ENCODE measurements at places on chromosomes 7 and 10.
A peak's percentile ranks its signal among the peaks of the same experiment; 100 is the strongest.

- DNase-seq, result no peak
These were observed 197.4 kb downstream of the SEMA3E start for GRCh38 chr7:83451501-83452045.

- no peak for DNase-seq
These were observed 37.8 kb downstream of the NKX6-2 start for GRCh38 chr10:132748135-132748534.

GRCh38 chr10:69474742-69475432 is 23.6 kb downstream of the TSPAN15 start:
- no peak for DNase-seq

DNA sequence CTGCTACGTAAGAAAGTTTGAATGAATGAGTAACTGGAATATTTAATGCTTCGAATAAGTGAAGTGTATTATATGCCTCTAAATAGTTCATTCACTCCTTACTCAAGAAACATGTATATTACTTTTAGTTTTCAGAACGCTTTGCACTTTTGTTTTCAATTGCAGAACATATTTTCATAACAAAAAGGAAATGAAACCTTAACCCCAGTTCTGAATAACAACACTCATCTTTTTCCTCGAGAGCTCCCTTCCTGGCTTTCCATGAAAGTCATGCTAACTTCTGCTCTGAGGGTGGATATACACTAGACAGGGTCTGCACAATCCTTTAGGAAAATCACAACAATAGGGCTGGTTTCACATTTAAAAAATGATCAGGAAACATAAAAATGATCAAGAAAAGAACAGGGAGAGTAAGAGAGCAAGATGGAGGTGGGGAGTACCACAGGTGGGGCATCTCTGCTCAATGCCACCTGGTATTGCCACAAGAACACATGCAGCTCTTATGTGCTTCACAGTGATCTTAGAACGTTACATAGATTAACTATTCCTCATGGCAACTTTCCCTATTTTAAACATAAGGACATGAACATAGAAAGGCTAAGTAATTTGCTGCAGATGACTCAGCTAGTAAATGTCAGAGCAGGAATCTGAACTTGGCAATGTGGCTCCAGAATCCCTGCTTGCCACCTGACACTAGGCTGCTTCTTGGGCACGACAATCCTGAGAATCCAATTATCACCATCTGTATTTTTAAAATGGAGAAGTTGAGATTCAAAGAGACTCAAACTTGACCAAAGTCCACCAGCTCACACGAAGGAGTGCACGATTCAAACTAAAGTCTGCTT is 219.5 kb upstream of the AOAH start:
- DNase-seq, result no peak

GRCh38 chr7:30206942-30207341 is 72.2 kb downstream of the MTURN start:
- DNase-seq, result no peak

GRCh38 chr10:119313644-119314043 is 106.3 kb downstream of the GRK5 start:
- peak; percentile 25 for DNase-seq

DNA sequence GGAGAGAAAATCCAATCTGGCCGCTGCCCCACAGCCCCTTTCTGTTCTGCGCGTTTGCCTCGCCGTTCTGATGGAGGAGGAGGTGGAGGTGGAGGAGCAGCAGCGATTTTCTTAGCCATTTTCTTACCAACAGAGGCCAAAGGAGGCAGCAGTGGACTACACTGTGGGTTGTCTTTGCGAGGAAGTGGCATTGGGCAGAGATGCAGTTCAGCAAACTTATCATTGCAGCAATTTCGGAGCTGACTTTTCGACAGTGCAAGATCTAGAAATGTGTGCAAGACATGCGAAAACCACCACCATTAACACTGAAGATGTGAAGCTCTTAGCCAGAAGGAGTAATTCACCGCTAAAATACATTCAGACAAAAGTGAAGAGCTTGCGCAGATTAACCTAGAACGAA is 1.9 kb upstream of the ARL4A start:
- no peak for DNase-seq

DNA sequence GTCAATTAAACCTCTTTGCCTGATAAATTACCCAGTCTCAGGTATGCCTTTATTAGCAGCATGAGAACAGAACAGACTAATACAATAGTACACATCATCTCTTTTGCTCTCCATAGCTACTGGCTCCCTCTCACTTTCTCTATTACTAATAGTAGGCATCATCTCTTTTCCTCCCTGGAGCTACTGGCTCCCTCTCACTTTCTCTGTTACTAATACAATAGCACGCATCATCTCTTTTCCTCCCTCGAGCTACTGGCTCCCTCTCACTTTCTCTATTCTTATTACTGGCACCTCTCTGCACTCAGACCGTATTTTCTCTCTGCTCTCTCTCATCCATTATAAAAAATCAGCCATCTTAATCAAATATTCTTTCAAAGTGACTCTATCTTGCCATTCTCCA is 37.1 kb downstream of the SLC25A13 start:
- no peak for DNase-seq

DNA sequence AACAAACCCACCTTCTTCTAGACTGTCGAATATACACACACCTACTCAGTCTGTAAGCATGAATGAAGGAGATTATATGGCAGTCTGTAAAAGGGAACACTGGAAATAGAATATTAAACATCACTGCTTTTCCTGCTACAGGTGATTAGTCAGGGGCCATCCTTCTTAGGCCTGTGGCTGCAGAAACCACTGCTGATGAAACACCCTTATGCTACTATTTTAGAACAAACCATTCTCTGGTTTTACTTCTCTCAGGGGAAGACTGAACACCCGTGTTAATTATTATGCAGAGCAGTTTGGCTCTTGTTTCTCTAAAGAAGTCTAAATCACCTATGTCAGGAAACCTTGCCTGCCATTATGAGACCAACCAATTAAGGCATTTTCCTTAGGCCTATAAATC is 351.1 kb upstream of the KLF6 start:
- no peak for DNase-seq

DNA sequence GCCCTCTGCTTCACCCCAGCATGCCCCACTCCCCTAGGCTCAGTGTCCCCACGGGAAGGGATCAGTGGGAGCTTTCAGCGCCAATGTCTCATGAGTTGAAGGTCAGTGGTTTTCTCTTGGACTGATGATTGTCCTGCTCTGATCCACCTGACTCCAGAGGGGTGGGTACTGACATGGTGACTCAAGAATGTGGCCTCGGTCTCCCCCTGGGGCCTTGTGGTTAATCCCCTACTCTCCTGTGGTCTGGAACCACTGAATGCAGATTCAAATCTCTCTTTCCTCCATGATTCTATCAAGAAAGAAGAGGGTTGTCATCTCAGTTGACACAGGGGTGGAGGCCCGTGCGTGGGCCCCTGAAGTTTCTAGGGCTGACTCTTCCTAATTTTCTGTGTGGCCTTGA is 176.9 kb downstream of the RPS24 start:
- no peak for DNase-seq

DNA sequence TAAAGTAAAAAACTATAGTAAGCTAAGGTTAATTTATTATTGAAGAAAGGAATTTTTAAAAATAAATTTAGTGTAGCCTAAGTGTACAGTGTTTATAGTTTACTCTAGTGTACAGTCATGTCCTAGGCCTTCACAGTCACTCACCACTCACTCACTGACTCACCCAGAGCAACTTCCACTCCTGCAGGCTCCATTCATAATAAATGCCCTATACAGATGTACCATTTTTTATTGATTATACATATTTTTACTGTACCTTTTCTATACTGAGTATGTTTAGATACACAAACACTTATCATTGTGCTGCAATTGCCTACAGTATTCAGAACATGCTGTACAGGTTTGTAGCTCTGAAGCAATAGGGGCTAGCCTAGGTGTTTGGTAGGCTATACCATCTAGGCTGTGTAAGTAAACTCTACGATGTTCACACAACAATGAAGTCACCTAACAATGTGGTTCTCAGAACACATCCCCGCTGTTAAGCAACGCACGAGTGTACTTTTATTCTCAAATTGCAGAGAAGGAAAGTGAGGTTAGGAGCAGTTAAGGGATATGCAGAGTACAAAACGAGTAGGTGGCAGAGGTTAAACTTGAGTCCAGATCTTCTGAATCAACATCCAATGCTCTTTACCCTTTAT is 38.9 kb upstream of the PLCE1 start:
- DNase-seq, result no peak

- no peak for DNase-seq
These were observed 177.0 kb downstream of the AUTS2 start for GRCh38 chr7:69775231-69775771.

DNA sequence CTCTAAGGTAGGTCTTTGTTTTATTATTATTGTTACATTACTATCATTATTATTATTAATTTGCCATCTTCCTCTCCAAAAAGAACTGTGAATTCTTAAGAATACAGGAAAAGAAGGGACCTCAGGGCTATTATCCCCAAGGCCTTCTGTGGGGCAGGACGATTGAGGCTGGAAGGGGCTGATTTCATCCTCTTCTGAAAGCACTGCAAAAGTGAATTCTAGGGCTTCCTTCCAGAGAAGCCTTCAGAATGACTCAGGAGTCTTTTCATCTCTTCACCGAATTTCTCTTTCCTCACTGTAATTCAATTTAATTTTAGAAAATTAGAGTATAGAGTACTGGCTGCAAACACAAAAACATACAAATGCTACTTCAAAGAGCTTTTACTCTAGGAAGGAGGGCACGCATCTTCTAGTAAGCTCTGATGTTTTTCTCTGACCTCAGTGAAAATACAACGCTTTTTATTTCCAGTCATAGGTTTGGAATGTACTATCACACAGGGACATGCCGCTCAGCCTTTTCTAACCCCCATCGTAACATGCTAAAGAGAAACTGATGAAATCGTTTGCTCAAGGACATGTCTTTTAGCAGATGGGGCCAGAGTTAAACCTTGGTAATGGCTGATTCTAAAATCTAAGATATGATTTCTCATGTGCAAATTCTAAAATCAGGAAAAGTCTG is 280.2 kb upstream of the PITRM1 start:
- no peak for DNase-seq

GRCh38 chr7:132503415-132503814 is 72.9 kb downstream of the PLXNA4 start:
- no peak for DNase-seq

DNA sequence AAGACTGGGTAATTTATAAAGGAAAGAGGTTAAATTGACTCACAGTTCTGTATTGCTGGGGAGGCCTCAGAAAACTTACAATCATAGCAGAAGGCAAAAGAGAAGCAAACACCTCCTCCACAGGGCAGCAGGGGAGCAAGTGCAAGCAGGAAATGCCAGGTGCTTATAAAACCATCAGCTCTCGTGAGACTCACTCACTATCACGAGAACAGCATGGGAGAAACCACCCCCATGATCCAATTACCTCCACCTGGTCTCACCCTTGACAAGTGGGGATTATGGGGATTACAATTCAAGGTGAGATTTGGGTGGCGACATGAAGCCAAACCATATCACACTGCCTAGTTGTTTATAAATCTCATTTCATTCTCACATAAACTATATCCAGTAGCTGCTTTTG is 28.0 kb upstream of the CPN1 start:
- no peak for DNase-seq

DNA sequence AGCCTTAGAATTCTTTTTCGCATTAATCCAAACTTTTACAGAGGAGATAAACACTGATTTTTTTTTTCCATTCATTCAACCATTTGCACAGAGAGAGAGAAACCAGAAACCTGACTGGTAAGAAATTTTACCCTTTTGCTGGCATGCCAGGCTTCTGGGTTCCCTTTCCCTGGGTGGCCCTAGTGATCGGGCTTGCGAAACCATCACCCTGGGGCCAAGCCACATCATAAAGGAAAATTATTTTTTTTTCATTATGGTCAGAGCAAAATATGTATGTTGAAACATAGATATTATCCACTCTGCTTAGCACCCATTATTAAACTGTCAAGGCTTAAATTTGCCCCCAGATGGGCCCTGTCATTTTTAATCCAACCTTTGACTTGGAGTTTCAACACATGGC is 55.4 kb upstream of the INHBA start:
- no peak for DNase-seq

- no peak for DNase-seq
These were observed 254.8 kb downstream of the HTR7 start for GRCh38 chr10:90602862-90603610.

DNA sequence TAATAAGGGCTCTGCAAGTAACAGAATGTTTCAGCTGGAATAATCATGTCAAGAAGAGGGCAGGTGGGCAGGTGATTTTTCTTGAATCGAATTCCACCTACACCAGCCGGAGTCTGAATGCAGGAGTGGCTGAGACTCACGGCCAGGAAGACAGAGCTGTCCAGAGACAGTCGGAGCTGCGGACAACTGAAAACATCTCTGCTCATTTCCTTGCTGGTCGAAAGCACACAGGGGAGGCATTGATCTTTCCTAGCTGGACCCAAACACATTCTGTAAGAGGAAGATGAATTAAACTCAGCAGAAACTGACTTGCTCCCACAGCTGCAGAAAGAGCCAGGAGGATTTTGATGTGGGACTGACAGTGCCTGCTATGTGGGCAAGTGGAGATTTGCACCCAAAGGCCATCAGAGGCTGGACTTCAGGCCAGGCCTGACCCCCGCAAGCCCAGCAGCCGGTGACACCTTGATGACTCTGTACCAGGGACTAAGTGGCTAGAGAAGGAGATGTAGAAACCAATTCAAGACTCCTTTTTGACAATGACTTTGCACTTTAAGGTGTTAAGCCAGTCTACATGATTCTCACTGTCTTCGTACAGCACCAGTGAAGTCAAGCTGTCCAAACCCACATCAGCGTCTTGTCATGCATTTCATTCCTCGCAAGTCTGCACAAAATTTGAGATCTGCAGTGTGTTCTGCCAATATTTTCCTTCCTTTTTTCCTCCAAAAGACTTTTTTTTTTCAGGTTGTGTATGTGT is 169.4 kb downstream of the TEX36 start:
- DNase-seq, result no peak

DNA sequence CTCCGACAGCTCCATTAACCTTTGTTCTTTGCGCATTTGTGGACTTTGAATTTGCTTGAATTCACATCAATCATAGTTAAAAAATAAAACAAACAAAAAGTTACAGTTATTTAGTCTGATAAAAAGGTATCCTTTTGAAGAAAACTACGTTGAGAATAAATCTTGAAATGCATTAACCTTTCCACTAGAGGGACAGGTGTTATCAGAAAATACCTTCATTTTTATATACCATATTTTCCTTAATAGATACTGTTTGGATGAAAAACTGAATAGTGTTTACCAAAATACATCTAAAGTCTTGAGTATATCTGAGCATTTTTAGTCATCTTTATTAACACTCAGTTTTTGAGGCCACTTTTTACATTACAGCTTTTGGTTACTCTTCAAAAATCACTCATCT is 371.9 kb downstream of the ZWINT start:
- DNase-seq, result no peak

DNA sequence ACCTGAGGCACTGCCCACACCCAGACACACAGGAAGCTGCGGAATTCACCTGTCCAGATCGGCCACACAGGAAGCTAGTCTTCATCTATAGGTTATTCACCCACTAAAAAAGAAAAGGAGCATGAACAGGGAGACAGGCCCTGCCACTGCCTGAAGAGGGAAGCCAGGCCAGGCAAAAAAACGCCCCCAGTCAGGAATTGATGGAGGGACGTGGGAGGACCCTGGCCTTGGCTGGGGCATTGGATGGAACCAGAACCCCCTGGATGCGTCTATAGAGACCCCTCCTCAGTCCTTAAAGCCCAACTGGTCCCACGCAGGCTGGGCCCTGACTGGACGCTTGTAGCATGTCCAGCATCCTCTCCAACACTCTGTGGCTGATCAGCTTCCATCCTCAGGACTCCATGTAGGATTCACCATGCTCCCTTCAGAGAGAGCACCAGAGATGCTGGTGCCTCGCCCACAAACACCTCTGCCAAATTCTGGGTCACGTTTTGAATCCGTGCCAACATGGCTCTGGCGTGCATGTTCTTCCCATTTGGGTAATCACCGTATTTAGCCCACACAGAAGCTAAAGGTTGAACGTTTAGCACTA is 259.3 kb upstream of the TCERG1L start:
- no peak for DNase-seq

- no peak for DNase-seq
These were observed 97.9 kb upstream of the ZNF746 start for GRCh38 chr7:149595541-149595940.

Measured in activated T-helper 9 cell treated with anti-CD3 and anti-CD28 coated beads, Interleukin-2, amount 50 U/mL, for 16 hours (primary cell).